ENCODE measurements at places on chromosomes 12 and 14.

DNA sequence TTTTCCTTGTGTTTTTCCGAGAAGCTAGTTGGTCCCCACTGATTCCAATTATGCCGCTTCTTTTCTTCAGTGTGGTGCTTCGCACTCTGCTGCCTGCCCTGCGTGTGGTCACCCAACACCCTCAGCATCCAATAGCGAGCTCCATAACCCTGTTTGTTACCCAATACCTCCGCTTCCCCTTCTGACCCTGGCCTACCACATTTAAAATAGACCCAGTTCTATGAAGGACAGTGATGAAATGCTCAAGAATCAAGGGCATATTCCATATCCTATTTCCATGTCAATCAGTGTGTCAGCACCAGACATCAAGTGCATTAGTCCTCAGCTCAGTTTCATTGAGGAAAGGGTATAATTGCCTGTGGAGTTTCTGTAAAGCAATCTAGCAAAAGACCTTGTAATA, 9.5 kb downstream of the NDRG2 start:
- DNase-seq, result no peak

- DNase-seq, result peak; percentile 13
These were observed 150.9 kb downstream of the ANO2 start for GRCh38 chr12:5794156-5794555.

DNA sequence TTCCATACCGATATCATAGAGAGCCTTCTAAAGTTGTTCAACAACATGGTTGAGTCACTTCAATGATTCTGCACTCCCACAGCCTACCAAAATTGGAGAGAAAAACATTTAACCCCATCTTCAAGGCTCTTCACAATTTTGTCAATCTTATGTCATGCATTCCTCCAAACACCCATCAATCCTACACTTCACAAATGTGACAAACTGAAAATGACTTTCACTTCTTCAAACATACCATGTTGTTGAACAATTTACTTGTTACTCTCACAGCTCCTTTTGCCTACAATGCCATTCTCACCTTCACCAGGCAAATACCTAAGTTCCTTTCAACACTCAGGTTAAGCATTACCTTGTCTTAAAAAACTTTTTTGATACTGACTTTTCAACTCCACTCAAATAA, 88.0 kb downstream of the OSBPL8 start:
- no peak for DNase-seq

DNA sequence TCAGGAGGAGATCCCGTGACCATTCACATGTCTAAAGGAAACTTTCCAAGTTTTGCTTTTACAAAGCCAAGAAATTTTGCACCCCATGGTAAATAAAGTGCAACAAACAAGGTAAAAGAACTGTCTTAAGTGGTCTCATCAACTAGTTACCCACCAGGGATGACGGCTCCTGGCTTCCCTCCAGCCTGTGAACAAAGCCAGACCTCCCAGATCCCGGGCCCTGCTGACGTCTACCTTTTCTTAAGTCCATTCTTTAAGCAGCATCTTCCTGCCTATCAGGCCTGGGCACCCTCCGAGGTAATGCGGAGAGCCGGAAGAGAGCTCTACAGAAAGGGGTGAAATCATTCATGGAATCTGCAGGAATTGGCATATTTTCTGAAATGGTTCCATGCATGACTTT, 58.0 kb upstream of the DAAM1 start:
- no peak for DNase-seq

GRCh38 chr12:89325495-89325894, 26.8 kb downstream of the DUSP6 start:
- no peak for DNase-seq

GRCh38 chr14:51774209-51774608, 86.2 kb upstream of the GNG2 start:
- no peak for DNase-seq

DNA sequence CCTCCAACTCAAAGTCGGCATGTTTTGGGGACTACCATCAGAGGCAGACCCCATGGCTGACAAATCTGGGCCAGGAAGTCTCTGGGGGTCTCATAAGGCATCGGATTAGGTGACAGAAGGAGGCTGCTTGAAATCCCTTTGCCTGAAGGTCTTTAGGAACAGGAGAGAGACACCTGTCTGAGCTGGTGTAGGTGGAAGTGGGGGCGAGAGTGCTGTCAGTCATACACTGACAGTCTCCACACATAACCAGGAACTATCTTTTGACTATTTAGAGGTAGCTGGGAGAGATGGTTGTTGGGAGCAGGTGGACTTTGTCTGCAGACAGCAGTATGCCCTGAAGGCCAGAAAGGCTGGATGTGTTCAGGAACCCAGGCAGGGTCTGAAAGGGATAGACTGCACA, 98.7 kb downstream of the PRMT8 start:
- no peak for DNase-seq

DNA sequence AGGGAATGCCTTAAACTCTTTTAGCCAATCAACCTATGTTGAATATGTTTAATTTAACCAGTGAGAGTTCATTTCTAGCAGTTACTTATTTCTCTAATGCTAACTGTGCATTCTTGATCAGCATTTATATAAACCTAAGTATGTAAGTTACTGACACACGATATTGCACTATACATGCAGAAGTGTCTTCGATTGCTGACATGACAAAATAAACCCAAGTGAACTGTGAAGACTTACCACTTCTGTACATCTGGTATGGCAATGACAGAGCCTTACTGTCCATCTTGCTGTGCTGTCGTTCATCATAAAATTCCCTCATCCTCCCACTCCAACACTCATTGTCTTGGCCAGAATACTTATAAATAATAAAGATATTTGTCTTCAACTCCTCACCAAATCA, 131.8 kb downstream of the TSHR start:
- DNase-seq, result no peak

DNA sequence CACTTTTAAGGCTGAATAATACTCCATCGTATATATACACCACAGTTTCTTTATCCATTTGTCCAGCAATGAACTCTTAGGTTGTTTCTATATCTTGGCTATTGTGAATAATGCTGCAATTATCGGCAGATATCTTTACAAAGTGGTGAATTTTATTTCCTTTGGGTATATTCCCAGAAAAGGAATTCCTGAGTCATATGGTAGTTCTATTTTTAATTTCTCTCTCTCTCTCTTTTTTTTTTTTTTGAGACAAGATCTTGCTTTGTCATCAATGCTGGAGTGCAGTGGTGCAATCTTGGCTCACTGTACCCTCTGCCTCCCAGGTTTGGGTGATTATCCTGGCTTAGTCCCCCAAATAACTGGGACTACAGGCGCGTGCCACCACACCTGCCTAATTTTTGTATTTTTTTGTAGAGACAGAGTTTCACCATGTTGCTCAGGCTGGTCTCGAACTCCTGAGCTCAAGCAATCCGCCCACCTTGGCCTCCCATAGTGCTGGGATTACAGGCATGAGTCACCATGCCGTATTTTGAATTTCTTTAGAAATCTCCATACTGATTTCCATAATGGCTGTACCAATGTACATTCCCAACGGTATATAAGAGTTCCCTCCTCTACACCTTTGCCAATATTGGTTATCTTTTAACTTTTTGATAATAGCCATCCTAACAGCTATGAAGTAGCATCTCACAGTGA, 98.4 kb downstream of the EFCAB11 start:
- DNase-seq, result peak; percentile 86

GRCh38 chr14:68526512-68527091, 266.3 kb downstream of the ZFP36L1 start:
- no peak for DNase-seq

- peak; percentile 78 for DNase-seq
These were observed 1.2 kb downstream of the GLIPR1 start for GRCh38 chr12:75481774-75482173.

DNA sequence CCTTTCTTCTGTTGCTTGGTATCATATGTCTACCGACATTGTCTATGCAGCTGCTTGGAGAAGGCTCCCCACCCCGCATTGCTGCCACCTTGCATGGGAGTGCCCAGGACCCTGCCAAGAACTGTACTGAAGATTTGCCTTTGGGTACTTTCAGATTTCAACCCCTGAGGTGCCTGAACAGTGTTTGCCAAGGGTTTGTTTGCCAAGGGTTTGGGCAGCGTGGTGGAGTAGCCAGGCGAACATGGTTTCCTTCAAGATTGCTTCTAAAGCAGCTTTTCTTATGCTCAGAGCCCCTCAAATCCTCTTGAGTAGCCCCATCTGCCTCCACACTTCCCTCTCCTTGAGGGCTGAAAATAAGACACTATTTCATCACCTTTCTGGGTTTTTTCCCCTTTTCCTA, 25.3 kb upstream of the CRY1 start:
- DNase-seq, result no peak

GRCh38 chr12:114123108-114123507, 157.0 kb upstream of the RBM19 start:
- no peak for DNase-seq

DNA sequence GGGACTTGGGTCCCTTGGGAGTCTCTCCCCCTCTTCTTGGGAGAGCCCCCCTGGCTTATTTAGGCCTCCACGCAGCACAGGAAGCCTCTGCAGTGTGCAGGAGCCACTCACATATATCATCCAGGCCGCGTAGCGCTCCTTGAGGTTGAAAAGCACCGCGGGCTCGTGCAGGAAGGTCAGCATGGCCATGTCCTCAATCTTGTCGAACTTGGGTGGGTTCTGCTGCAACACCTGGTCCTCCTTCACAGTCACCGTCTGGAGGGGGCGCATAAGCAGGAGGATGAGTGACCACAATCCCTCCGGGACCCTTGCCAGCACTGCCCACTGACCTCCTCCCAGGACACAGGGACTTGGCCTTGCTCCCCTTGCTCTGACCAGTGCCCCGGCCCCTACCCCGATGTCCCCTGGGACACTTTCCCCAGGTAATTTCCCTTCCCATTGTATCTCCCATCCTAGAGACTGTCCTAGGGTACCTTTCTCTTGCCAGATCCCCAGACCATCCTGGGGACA, 2.5 kb downstream of the MYH6 start:
- DNase-seq, result no peak

DNA sequence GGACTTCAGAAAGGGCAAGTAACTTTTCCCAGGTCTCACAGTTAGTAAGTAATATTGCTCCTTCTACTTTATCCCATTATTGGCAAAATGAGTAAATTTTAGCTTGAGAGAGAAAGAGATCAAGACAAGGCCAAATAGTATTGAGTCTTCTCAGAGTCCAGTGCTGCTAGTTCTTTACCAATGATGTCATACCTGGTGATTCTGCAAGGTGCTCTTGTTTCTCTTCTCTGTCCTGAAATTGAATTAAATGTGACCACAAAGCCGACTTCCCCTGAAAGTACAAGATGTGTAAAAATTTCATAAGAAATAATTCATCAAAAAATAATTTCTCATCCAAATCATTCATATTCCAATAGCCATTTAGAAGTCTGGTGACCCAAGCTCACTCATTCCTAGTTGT, 97.5 kb upstream of the SINHCAF start:
- DNase-seq, result no peak

DNA sequence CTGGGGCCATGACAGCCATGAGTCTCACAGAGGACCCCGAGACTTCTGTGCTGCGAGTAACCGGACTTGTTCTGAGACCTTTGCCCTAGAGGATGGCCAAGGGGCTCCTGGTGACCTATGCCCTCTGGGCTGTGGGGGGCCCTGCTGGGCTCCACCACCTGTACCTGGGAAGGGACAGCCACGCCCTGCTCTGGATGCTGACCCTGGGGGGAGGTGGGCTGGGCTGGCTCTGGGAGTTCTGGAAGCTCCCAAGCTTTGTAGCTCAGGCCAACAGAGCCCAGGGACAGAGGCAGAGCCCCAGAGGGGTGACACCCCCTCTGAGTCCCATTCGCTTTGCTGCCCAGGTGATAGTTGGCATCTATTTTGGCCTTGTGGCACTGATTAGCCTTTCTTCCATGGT, 2.1 kb downstream of the DNAJC22 start:
- DNase-seq, result no peak

DNA sequence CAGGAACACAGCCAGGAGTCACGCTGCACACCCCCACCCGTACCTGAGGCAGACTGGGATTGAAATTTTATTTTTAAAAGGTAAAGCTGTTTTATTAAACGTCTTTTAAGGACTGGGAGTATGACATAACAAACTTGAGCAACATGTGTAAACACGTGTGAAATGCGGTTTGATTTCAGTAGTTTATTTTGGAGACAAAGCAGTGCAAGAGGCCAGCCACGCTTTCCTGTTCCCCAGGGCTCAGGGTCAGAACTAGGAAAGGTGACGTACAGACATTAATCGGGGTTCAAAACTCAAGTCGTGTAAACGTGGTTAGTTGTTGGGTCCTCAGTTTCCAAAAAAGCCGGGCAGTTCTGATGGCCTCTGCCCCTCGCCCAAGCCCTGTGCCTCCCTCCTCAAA, 16.7 kb downstream of the CHGA start:
- DNase-seq, result no peak

- DNase-seq, result no peak
These were observed 60.0 kb downstream of the AACS start for GRCh38 chr12:125125271-125125670.

DNA sequence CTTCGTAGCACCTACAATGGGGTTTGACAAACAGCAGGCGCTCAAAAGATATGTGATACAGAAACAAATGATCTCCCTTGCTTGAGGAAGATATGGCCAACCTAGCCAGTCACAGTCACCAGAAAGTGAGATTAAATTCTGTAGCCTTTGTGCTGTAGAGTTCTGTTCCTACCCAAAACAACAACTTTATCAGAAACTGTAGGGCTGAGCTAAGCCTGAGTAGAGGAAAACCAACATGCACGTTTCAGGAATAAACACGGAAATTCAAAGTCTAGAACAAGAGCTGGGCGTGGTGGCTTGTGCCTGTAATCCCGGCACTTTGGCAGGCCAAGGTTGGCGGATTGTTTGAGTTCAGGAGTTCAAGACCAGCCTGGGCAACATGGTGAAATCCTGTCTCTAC, 23.0 kb downstream of the AICDA start:
- DNase-seq, result no peak

DNA sequence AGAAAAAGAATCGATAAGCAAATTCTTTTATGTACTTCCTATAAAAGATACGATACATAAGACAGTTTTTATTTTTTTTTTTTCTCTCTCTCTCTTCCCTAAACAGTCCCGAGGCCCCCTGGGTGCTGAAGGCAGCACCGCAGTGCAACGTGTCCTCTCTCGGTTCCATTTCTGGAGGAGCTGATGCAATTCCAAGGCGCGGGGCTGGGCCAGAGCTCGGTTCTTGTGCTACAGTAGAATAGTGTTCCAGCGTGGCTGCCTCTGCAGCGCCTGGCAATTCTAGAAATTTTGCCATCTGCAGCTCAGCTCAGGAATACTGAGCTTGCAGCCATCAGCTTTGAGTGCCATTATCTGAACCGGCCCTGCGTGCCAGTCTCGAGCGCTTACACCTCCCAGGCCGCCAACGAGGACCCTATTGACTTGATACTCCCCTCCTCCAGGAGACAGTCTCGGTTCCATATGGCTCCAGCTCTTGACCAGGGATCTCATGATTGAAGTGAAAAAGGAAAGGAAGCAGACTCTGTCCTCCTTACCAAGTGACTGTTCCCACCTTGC, 630 bp downstream of the ALDH1L2 start:
- peak; percentile 88 for DNase-seq
